ENCODE measurements at places on chromosomes 5 and 9.

- no peak for DNase-seq
These were observed 40.3 kb upstream of the ADAMTSL1 start for GRCh38 chr9:18433620-18434019.

GRCh38 chr9:93830606-93831005 is 124.5 kb downstream of the BARX1 start:
- DNase-seq = no peak

DNA sequence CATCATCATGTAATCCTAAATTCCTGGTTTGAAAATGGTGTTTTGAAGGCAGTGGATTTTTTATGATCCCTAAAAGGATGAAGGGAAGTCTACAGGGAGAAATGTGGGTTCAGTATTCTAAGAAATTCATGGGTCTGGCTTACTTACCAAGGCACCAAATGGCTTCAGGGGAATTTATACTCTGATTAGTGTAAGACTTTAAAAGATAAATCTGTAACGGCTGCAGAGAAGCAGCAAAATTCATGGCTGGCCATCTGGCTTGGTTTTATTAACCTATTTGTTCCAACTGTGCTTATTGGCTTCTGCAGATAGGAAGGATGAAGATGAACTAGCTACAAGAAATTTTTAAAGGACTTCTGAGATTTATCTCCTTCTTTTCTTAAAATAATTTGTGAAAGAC is 222.8 kb downstream of the TENT4A start:
- DNase-seq = peak; percentile 34

- no peak for DNase-seq
These were observed 82.3 kb upstream of the AGXT2 start for GRCh38 chr5:35129921-35130485.

DNA sequence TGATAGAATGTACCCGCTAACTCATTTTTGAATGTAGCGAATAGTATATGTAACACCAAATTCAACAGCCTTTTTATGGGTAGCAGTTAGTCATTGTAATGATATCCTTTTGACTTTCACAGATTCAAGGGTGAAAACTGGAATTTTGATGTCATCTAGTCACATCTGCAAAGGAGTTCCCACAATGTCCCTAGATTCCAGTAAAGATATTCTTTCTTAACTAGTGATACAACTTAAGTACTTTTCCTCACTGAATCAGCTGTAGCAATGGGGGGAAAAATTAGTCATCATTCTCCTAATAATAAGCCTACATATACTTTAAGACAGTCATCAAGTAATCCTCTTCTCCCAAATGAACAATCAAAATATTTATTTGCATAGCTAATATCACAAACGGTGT is 11.5 kb upstream of the SSBP2 start:
- no peak for DNase-seq

GRCh38 chr5:149831492-149831891 is 101.4 kb downstream of the PPARGC1B start:
- no peak for DNase-seq

DNA sequence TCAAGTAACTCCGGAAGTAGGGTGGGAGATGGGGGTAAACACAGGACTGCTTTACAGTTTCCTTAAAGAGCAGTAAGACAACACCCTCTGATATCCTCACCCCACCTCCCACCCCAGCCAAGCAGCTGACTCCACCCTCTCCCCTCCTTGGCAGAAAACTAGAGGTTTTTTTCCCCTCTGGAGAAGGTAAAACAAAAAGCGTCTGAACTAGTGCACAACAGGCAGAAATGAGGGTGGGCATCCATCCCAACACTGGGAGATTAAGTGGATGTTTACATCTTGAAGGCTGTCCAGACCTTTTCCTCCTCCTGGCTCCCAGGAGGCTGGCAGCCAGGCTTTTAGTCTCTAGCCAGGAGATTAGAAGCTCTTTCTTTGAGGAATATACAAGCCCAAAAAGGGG is 13.9 kb upstream of the CTNNAL1 start:
- no peak for DNase-seq

DNA sequence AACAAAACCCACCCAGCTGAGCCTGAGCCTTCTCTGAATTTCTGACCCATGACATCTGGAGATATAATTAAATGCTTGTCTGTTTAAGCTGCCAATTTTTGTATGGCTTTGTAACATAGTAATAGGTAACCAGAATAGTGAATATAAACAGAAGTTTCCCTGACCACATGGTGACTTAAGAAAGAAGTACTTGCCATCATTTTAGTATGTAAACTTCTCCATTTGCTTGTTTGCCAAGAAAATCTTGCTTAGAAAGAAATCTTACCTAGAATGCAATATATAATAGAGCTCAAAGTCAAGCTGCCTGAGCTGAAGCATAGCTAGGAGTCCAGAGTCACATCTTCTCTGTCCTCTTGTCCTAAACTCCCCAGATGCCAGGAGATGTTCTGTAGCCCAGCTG is 117.0 kb downstream of the PCSK1 start:
- no peak for DNase-seq

- DNase-seq = no peak
These were observed 18.6 kb downstream of the PRKAA1 start for GRCh38 chr5:40779561-40779960.

DNA sequence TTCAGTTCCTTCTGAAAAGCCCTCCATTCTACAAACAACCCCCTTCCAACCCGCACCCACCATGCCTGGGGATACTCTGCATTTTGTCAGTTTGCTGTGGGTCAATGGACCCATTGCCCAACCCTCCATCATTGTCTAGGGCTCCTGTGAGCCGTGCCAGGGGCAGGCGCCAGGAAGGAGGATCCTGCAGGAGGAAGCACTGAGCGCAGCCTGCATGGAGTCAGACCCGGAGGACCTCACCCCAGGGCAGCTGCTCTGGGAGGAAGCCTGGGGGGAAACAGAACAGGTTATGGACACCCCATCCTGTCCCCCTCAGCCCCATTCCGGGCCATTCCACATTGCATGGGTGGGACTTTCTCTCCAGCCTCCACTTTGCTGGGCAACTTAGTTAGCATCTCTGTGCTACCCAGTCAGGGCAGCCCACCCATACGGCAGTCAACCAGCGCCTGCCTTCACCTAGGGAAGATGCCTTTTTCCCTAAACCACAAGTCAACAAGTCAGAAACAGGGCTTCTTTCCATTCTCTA is 48.6 kb upstream of the VDAC1 start:
- DNase-seq = no peak

DNA sequence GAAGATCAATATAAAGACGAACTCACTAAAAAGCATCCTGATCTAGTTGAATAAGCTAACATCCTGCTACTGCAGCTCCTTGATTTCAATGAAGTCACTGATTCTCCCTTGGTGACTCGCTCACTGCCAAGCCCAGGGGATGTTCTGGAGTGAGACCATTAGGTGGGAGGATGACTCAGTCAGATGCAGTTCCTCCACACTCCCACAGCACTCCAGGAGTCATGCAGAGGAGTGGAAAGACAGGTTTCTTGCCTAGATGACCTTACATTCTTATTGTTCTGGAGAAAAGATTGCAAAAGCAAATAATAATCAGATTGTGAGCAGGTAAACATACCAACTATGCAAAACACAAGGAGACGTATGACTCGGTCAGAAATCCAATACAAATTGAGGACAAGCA is 15.3 kb downstream of the GCNT4 start:
- DNase-seq = no peak
